Pulmonary artery endothelial cell (primary cell): ENCODE measurements at places on chromosomes 3 and 15.

GRCh38 chr15:38201714-38202113 lies 50.9 kb upstream of the SPRED1 start:
- DNase-seq, result no peak

- no peak for DNase-seq
Measured at GRCh38 chr3:66555214-66555844, 54.5 kb upstream of the LRIG1 start.

GRCh38 chr3:171615686-171616085 lies 155.5 kb upstream of the TNIK start:
- no peak for DNase-seq

GRCh38 chr3:141050576-141051442 lies at the start of gene SPSB4:
SPSB4 (plus strand) TSS chr3:141051347; CDS start chr3:141066105, 14,758 bp downstream.
- no peak for DNase-seq

GRCh38 chr3:130627143-130627855 lies 110.3 kb downstream of the COL6A6 start:
- DNase-seq, result no peak

DNA sequence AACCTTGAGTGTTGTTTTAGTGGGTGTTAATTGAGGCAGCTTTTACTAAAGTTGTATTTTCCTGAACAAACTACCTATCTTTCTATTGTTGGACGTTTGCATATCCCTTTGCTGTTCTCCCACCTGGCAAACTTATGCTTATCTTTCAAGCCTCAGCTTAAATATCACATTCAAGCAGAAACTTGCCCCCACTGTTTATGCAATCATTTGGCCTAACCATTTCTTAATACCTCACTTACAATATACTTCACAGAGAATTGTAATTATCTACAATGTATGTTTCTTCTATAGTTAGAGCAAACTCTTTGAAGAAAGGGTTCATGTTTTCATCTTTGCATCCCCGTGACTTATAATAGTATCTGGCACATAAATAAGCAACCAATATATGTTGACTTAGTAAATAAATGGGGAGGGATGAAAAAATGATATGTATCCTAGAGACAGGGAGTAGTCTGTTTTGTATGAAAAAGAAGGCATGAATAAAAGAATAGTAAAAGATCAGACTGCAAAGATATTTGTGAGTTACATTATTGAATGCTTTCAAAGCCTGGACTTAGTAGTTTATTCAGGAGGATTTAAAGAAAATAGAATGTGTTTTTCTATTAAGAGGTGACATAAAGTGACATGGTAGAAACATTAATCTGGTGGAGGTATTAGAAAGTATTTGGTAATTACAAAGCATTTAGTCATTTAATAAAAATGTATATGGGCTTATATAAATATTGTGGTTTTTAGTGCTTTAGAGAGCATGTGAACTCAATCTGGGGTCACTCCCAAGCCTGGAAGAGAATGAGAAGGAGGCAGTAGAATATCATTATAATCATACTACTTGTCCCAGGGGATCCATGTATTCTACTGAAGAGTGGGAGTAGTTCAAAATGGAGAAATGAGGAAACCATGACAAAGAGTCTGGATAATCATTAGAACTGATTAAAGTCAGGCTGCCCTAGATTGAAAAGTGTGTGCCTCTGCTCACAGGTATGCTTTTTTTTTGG lies 60.0 kb upstream of the DCBLD2 start:
- no peak for DNase-seq

DNA sequence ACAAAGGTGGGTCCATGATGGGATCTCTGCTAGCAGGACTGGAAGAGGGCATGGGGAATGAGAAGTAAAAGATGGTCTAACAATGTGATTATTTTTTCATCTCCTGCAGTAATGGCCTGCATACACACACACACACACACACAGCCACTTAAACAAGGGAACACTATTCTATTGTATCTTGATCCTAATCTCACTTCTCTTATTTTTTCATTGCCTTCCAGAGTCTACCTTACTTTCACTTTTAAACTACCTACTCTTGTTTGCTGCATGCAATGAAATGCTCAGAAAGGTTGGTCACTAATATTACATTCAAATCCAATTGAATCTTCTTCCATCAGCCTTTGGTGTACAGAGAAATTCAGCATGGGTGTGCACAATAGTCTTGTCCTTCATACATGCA lies 853.8 kb downstream of the IGSF11 start:
- DNase-seq, result no peak

GRCh38 chr3:134802428-134803050 lies 7.5 kb downstream of the EPHB1 start:
- DNase-seq, result no peak

DNA sequence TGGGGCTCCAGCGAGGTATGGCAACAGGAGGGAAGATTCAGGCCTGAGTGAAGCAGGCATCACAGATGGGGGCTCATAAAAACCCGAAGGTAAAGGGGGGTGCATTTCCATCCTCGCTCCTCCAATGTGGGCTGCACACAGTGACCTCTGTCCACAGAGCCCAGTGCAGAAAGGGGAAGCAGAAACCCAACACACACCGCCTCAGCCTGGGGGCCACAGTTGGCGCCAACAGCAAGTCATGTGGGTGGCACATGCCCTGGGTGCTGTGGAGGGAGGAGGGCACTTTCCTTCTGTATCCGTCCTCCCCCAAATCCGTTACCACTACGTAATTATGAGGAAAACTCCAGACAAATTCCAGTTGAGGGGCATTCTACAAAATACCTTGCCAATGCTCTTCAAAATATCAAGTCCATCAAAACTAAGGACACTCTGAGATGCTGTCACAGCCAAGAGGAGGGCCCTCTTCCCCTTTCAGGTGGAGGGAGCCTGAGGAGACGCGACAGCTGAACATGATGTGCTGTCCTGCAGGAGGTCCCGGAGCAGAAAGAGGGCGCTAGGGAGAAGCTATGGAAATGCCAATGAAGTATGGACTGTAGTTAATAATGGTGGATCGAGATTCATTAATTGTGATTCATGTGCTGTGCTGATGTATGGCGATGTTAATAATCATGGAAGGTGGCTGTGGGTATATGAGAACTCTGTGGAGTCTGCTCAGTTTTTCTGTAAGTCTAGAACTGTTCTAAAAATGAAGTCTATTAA lies 16.4 kb downstream of the APBA2 start:
- no peak for DNase-seq

- no peak for DNase-seq
Measured at GRCh38 chr3:134249935-134250716, 533 bp downstream of the RYK start.

- no peak for DNase-seq
Measured at GRCh38 chr3:94082391-94082937, 19.6 kb downstream of the NSUN3 start.

DNA sequence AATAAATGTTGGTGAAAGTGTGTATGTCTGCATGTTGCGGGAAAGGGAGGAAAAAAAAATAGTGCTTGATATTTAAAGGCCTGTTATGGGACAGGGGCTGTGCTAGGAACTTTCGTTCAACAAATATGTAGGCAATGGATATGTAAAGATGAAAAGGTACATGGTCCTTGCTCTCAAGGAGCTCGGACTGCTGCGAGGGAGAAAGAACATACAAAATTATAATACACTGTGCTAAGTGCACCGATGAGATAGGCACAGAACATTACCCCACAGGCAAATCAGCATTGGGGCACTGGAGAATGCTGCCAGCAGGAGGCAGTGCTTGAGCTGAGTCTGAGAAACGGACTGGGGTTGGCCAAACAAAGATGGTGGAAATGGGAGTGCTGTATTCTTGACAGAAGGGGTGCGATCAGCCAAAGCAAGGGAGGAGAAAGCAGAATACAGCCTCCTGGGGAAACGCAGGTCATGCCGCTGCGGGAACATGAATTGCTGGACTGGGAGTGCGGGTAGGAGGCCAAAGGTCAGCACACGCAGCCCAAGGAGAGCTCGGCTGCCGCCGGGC lies 649 bp downstream of the C15orf40 start:
- peak; percentile 53 for DNase-seq

DNA sequence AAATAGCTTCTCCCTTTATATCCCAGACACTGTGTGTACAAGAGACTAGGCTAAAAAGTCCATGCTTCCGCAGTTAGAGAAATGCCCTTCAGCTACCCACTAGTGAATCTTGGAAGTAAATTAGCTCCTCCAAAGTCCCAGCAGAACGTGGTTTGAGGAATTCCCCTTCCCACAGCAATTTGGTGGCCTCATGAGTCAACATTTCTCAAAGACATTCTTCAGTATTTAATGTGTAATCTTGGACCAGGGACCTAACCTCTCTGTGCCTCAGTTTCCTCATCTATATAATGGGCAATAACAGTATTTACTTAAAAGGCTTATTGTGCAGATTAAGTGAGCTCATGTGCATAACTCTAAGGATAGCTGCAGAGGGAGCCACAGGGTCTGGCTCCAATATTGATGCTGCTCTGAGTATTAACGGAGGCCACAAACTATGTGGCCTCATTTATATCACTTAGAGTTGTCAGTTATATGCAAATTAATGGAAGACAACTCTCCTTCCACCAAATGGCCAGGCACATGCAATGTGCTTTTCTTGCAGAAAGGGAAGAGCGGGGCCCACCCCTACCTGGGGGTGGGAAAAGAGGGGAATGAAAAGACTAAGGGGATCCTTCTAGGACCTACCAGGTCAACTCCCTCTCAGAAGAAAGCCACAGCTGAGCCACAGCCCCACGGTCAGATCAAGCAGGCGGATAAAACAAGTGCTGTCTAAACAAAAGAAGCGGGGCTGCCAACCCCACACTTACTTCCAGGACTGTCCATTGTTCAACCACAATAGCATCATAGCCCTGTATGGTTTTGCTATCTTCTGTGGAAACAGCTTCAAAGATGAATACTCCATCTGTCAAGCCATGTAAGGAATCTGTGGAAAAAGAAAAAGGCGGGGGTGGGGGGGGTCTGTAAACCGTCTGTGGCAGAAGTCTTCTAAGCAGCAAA lies 92.4 kb downstream of the OXNAD1 start:
- no peak for DNase-seq

- peak; percentile 48 for DNase-seq
Measured at GRCh38 chr3:141686466-141687291, 51.4 kb upstream of the RNF7 start.

DNA sequence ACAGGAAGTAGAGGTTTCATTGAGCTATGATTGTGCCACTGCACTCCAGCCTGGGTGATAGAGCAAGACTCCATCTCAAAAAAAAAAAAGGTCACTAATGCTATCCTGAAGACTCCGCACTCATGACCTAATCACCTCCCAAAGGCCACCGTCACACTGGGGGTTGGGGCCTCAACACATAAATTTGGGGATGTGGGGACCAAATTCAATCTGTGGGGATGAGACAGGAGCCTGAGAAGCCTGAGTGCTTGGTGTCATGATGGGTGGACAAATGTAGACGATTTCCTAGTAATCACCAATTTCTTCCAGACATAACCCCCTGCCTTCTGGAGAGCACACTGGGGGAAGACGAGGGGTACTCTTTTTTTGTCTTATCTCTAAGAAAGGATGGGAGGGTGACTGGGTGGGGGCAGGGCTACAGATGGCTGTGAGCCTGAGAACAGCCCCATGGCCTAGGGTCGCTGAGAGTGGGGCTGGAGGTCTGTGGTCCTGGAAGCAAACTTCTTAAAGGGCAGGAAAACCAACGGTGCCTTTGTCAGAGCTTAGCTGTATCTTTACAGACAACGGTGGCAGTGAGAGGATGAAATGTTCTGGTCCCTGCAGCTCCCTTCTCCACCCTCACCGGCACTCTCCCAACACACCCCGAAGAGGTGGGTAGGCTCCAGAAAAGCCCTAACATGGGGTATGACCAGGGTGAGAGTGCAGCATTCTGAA lies 16.6 kb upstream of the KLF13 start:
- no peak for DNase-seq

GRCh38 chr3:73449774-73450173 lies 175.0 kb downstream of the PDZRN3 start:
- DNase-seq, result no peak

DNA sequence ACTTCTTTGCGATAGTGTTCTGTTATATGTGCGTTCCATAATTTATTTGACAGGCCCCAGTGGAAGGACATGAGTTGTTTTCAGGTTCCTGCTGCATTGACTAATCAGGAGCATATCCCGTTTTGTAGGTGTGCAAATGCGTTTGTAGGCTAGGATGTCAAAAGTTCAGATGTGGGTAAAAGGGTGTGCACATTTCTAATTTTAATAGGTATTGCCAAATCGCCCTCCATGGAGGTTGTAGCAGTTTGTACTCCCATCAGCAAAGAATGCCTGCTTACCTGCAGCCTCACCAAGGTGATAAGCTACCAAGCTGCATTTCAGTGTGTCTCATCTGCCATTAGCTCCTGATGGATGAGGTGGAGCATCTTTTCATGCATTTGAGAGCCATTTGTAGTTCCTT lies 36.3 kb downstream of the KLF13 start:
- DNase-seq, result no peak

DNA sequence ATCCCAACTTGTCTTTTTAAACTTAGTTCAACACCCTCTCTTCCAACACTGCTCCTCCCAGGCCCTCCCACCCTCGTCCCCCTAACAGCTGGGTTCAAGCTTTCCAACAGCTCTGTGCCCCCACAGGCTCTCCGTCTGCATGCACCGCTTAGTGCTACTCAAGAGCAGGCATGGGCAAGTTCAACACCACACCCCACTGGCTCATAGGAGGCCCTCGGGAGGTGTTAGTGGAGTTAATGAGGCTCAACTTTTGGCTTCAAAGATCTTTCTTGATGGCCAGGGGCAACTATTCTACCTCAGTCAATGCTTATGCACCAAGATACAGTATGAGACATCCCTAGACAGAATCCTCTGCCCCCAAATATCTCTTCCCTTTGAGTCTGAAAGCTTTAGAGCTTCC lies 114.4 kb downstream of the ANP32A start:
- no peak for DNase-seq

- DNase-seq, result no peak
Measured at GRCh38 chr3:39752751-39753150, 56.7 kb upstream of the MYRIP start.

DNA sequence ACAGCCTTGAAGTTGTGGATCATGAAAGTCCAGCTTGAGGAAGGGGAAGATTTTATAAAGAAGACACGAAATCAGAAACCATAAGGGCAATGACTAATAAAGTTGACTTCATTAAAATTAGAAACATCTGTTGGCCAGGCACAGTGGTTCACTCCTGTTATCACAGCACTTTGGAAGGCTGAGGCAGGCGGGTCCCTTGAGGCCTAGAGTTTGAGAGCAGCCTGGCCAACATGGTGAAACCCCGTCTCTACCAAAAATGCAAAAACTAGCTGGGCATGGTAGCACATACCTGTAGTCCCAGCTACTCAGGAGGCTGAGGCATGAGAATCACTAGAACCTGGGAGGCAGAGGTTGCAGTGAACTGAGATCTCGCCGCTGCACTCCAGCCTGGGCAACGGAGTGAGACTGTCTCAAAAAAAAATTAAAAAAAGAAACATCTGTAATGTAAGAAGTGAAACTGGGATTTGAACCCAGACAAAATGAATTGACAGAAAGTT lies 7.9 kb upstream of the UBXN7 start:
- DNase-seq, result no peak

- no peak for DNase-seq
Measured at GRCh38 chr15:74781431-74782258, at the start of gene CSK. CSK (plus strand) TSS chr15:74782080; CDS start chr15:74798298, 16,218 bp downstream.

GRCh38 chr3:194049394-194049793 lies 86.6 kb upstream of the HES1 start:
- no peak for DNase-seq

- DNase-seq, result no peak
Measured at GRCh38 chr3:111582120-111582474, 13.0 kb downstream of the ZBED2 start.

- DNase-seq, result no peak
Measured at GRCh38 chr3:77053795-77054194, 13.9 kb downstream of the ROBO2 start.

- DNase-seq, result no peak
Measured at GRCh38 chr15:79035111-79035601, 55.4 kb downstream of the RASGRF1 start.

- no peak for DNase-seq
Measured at GRCh38 chr15:58346361-58346760, 85.4 kb upstream of the LIPC start.

- no peak for DNase-seq
Measured at GRCh38 chr3:106381939-106382335, 513.1 kb upstream of the CBLB start.
